ENCODE measurements at places on chromosomes 13 and 19. TPM values are rescaled to one million over a fixed set of nuclear protein-coding genes. Genes with fewer than 3 reads are reported as not detected.

- DNase-seq, result no peak
Observed at GRCh38 chr19:20278342-20278741, 111.3 kb downstream of the ZNF486 start.

- no peak for DNase-seq
Observed at GRCh38 chr13:24064371-24064770, 96.1 kb upstream of the SPATA13 start.

The FFAR2 gene
- 0.15 TPM for polyA plus RNA-seq

DNA sequence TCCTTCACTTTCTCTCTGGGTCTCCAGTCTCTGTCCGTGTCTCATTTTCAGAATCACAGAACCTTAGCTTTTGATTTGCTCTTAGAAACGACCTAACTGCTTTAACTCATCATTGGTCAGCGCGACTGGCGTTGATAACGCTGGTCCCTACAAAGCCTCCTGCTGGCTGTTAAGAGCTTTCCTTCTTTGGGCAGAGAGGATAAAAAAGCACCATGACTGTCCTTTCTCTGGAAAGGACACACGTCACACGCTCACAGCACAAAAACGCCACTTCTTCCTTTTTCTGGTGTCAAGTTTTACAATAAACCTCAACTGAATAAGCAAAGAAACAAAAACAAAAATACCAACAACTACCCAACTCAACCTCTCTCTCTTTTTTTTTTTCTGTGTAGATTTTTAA is 1.7 kb upstream of the KLK12 start:
- DNase-seq, result no peak

The ZNF229 gene
- 2.6 TPM for polyA plus RNA-seq

GRCh38 chr13:98320561-98321105 is 143.6 kb upstream of the RNF113B start:
- DNase-seq, result no peak

- no peak for DNase-seq
Observed at GRCh38 chr19:38030686-38031422, 123.8 kb downstream of the SIPA1L3 start.

DNA sequence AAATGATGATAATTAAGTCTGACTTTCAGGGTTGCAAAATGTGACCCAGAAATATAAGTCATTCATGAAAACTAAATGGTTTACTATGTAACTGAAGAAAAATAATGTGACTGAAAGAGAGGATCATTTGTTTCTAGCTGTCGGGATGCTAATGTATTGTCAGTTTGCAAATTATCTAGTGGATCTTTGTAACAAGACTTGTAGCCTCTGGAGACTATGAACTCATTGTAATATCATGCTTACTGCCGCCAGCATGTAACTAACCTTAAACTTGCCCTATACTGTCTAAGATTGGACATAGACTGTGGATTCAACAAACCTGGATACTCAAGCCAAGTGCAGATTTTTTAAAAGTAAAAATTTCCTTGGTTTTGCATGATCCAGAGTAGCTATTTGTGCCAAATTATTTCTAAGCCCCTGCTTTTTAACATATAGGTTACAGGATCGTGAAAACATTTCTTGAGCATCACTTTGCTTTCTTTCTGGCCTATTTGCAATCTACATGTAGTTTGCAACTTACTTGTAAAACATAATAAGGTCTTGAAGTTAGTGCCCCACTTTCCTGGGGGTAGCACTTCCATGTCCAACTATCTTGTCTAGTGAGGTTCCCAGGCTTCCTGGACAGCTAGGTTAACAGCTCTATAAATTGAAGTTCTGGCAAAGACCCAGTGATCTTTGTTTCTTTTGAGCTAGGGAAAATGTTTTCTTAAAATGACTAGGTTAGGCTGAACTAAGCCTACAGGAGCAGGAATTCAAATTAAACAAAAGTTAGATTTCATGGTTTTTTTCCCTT is 3.3 kb upstream of the POSTN start:
- DNase-seq, result no peak

The ZFR2 gene
- not detected for polyA plus RNA-seq

DNA sequence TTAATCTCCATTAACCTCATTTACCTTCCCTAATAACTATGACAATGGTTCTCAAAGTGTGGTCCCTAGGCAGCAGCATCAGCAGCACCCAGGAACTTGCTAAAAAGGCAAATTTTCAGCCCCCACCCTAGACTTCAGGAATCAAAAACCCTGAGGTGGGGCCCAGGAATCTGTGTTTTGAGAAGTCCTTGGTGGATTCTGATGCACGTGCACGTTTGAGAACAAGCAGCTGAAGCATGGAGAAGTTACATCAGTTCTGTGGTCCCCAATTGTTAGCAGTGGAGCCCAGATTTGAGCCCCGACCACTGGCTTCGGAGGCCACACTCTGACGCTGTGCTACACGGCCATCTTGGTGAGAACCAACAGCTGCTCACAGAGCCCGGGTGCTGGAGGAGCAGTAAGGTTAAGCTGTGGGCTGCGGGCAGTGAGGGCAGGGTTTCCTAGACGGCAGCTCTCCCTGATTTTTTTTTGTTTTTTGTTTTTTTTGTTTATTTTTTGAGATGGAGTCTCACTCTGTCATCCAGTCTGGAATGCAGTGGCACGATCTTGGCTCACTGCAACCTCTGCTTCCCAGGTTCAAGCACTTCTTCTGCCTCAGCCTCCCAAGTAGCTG is 14.0 kb upstream of the CD22 start:
- DNase-seq, result no peak

GRCh38 chr19:5112681-5113575 is 144.0 kb downstream of the KDM4B start:
- no peak for DNase-seq

- DNase-seq, result no peak
Observed at GRCh38 chr19:30558793-30559192, 186.6 kb downstream of the ZNF536 start.

DNA sequence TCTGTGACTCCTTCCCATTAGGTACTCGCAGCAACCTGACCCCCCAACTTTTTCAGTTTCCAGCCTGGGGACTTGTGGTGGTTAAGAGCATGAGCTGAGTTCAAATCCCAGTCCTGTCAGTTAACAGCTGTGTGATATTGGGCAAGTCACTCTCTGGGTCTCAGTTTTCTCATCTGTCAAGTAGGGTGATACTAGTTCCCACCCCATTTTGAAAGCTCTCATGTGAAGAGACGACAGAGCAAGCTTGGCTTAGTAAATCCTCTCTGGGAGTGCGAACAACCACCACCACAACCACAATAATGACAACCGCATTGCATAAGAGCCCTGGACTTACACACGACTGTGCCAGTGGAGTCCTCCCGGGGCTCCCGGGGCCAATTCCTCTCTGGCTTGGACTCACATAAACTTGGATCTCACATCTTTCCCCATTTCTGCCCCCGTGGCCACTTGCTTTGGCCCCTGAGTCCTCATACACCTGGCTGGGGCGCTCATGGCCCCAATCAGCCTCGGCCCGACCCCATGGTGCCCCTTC is 454 bp downstream of the BLVRB start:
- DNase-seq, result no peak

All from heart right ventricle (tissue), 16 donors.